ENCODE measurements at places on chromosomes 2 and 18.

- no peak for DNase-seq
Measured at GRCh38 chr2:223648755-223649154, 46.6 kb upstream of the SCG2 start.

GRCh38 chr2:212811036-212811805 is 272.6 kb upstream of the ERBB4 start:
- DNase-seq: no peak

DNA sequence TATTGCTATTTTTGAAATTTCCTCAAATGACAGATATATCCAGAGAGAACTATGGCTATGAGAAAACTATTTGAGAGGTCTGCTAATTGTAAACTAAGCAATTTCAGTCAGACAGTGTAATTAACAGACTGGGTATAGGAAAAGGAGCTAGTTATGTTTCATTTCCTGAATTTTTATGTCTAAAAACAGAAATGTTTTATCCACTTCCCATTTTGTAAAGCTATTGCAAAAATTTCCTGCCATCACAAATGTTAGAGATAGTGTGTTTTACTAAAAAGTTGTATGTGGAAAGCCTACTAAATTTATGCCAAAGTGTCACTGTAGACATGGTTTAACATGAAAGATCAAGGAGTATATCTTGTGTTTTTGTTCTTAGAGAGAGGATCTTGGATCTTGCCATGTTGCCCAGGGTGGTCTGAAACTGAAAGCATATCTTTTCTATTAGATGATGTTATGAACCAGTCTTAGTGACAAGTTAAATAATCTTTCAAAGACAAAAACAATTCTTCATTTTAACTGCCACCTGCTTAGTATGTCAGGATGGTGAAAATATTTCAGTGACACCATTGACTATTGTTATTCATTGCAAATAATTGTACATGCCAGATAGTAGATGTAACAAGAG is 40.5 kb upstream of the ITPRID2 start:
- DNase-seq: peak; percentile 1

DNA sequence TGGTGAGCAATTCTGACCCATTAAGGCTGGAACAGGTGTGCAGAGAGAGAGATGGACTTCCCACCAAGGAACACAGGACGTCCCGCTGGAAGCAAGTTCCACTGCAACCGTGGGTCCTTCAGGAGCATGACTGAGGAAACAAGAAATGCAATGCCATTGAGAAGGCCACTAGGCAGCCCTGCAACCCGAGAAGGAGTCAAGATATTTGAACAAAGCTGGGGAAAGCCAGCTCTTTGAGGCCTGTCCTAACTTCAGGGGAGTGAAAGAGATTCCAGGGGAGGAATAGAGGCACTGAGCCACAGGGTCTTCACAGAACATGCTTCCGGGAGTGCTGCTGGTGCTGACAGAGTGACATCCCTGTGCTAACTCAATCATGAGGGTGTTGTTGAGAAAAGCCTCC is 153.8 kb upstream of the ZNF236 start:
- DNase-seq: no peak

- DNase-seq: no peak
Measured at GRCh38 chr2:85831735-85832134, 57.1 kb downstream of the ST3GAL5 start.

GRCh38 chr2:75503048-75503607 is 57.6 kb downstream of the EVA1A start:
- no peak for DNase-seq

GRCh38 chr18:76889091-76889699 is 66.8 kb downstream of the ZNF236 start:
- DNase-seq: no peak

- no peak for DNase-seq
Measured at GRCh38 chr2:68032702-68033101, 30.1 kb downstream of the C1D start.

DNA sequence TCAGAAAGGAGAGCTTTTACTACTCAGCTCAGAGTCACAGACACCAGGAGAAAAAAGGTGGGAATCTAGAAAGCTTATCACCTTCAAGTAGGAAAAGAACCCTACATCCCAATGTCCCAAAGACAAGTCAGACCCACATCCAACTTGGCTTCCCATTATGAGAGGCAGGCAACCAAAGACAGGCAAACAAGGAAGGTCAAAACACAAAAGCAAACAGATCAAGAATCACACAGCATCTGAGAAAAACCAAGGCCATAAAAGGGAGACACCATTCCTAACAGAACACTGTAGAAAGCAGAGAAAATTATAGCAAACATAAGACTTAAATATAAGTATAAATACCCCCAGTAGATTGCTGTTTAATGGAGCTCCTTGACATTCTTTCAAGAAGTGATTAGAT is 40.7 kb downstream of the SLC3A1 start:
- DNase-seq: no peak

DNA sequence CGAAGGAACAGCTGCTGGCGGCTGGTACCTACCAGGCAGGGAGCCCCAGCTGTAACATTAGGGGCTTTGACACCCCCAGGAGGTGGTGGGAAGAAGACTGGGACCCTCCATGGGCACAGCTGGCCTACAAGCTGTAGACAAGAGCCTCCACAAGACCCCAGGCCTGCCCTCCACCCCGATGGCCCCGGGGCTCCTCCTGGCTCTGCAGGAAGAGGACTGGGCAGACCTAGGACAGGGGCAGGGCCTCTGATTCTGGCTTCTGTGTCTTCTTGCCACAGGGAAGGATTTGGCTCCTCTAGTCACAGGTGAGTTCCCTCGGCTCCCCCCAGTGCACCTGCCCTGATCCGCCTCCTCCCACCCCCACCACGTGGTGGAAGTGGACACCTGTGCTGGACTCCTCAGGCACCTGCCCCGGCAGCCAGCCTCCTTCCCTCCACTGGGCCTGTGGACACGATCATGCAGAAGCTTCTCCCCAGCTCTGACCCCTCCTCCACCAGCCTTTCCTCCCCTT is 53.4 kb upstream of the ODC1 start:
- DNase-seq: no peak

GRCh38 chr18:76507830-76508385 is 12.9 kb upstream of the ZNF516 start:
- no peak for DNase-seq

GRCh38 chr2:52821631-52822030 is 946.0 kb upstream of the CHAC2 start:
- no peak for DNase-seq

DNA sequence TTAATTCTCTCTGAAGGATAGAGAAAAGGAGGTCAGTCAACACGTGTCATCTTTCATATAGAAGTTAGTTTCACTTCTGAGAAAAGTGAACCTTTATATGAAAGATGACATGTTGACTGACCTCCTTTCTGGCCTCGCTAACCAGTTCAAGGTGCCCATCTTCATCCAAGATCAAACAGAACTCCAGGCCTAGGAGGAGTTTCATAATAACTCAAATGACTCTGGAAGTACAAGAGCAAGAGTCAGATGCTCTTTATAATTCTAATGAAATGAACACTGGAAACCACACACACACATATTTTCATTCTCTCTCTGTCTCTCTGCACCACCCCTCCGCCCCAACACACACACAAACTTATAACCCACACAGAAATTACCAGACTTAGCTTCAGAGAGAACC is 16.3 kb downstream of the ANKRD44 start:
- DNase-seq: peak; percentile 72

DNA sequence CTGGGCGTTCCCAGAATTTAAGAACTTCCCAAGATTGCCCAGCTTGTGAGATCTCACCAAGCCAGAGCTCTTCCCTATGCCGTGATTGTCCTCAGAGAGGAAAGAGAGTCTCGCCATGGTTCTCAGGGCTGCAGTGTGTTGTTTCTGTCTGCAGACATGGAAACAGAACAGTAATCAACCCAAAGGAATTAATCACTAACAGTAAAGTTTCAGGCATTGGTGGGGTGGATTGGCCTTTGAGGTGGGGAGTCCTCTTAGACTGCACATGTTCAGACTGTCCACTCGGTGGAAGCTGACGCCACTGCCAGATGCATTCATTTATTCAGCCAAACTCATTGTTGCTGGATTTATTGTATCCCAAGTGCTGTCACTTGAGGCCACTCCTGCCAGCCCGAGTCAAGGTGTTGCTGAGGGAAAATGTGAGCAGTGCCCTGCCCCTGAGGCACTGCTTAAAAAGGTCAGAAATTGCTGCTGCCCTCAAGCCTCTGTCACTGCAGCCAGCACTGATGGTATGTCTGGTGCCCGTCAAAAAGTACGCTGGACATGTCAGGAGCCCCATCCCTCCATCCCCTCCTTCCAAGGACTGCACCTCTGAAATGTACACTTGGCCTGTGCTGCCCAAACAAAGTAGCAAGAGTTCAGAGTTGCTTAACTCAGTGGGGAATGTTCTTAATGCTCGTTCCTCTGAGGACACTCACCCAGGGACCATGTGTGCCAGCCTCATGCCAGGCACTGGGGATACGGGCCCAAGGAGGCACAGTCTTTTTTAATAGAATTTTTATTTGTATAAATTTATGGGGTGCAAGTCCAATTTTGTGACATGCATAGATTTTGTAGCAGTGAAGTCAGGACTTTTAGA is 201.0 kb downstream of the GLI2 start:
- no peak for DNase-seq

- DNase-seq: no peak
Measured at GRCh38 chr2:195498839-195499490, 158.1 kb upstream of the SLC39A10 start.

- no peak for DNase-seq
Measured at GRCh38 chr18:41939326-41939725, 15.7 kb upstream of the PIK3C3 start.

- DNase-seq: no peak
Measured at GRCh38 chr18:10242936-10243680, 211.3 kb upstream of the APCDD1 start.

- DNase-seq: no peak
Measured at GRCh38 chr2:173231042-173231441, 123.6 kb upstream of the CDCA7 start.

DNA sequence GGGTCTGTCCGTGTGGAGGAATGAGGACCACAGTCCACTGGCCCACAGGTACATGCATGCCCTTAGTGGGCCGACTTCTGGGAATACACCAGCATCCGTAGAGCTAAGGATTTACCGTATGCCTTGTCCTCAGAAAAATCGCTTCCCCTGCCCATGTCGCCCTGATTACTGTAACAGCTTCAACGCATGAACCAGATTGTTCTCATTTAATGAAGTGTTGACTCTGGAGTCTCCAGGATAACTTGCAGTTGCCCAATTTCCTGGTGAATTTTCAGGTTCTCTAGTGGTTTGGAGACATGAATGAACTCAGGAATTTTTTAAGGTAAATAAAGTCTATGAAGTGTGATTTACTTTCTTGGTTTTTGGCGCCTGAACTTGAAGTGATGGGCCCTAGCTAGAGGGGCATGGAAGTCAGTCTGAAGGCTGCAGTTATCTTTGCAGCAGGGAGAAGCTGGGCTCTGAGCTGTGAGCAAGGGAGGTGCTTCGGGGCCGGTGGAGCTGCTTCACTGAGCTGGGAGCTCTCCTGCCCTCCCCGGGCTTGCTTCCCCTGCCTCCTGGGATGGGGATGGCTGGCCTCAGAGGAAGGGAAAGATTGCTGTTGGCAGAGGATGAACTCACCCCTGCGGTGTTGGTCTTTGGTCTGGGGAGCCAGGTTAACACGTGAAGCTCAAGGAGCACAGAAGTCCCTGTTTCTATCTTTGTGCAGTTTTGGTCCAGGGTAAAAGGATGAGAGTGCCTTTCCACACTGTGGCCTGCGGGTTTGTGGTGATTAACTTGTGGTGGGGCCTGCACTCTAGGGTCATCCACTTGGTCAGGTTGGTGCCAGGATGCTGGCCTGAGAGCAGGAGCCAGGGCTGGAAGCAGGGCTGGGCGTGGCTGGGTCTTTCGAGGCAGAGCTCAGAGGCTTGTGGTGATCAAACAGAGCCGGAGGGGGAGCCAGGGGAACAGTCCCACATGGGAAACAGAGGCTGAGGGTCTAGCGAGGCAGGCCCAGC is 28.1 kb downstream of the TCF7L1 start:
- DNase-seq: no peak

DNA sequence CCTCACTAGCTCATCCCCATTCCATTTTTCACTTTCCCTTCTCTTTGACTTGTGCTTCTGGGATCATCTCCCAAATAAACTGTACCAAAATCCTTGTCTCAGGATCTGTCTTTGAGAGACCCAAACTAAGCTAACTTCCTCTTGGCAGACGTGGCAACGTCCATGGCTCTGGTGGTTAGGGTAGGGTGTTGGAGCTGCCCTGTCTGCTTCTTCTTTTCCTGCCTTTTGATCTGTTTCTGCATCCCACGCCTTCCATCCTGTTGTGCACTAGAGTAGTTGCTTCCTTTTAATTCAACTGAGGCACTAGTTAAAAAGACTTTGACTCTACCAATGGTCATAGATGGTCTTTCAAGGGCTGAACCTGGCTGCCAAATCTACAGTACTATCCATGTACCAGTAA is 5.5 kb upstream of the MAP4K4 start:
- no peak for DNase-seq

DNA sequence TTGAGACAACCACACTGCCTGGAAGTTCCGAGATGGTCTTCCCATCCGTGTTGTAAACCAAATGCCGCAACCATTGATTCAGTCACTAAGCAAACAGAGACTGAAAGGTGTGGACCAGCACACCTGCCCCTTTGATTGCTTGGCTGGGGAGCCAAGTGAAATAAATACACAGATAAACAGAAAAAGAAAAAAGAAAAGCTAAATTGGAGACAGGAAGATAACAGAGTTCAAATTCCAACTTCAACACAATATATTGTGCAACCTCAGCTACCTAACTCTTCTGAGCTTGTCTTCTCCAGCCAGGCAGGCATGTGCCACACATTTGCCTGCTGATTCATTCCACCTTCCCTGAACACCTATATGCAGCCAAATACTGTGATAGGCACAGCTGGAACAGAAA is 110.9 kb downstream of the PID1 start:
- no peak for DNase-seq

- no peak for DNase-seq
Measured at GRCh38 chr2:113166187-113166645, 7.6 kb upstream of the PSD4 start.

DNA sequence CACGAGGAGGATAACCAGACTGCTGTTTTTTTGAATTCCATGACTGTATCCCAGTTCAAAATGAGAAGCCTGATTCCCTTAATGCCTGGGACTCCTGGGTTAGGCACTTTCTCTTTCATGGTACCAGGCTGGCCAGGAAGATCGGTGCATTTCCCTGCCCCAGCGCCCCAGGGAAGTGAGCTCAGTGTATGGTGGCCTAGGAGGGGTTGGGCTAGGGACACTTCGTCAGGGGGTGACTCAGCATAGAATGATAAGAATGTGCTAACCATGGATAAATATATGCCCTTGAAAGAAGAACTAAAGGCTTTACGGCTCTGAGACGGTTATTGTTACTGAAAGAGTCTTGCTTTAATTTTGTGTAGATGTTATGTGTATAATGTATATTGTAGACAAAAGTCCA is 27.5 kb upstream of the FAM237A start:
- DNase-seq: no peak

- DNase-seq: no peak
Measured at GRCh38 chr2:183604065-183604464, 479.8 kb downstream of the NUP35 start.

GRCh38 chr2:95026471-95027368 is 1.2 kb downstream of the MAL start:
- peak; percentile 21 for DNase-seq

GRCh38 chr2:71578767-71579342 is 125.5 kb downstream of the DYSF start:
- DNase-seq: no peak
